ENCODE measurements at places on chromosomes 12 and 14. TPM values are rescaled to one million over a fixed set of nuclear protein-coding genes. Genes with fewer than 3 reads are reported as not detected.
A peak's percentile ranks its signal among the peaks of the same experiment; 100 is the strongest.

IL26 gene
- total RNA-seq = 0.53 TPM

ERG28 gene
- total RNA-seq = 15.5 TPM

TAS2R30 gene
- 2.8 TPM for total RNA-seq

MYF5 gene
- total RNA-seq = not detected

- no peak overlapping the region for H3K27ac ChIP-seq
- H3K36me3 ChIP-seq = no peaks in the 10 kb centered on the region
- H3K4me3 ChIP-seq = no peak overlapping the region
- no peak for DNase-seq
Observed at GRCh38 chr12:5966486-5967095, 21.5 kb upstream of the ANO2 start.

- peak; percentile 34 for DNase-seq
- peak overlapping the region; percentile 96 for H3K4me3 ChIP-seq
- no peaks in the 10 kb centered on the region for H3K27me3 ChIP-seq
- peaks cover 13% of the 10 kb centered on the region for H3K36me3 ChIP-seq
Observed at GRCh38 chr12:131929581-131930456, 743 bp downstream of the PUS1 start.

- no peaks in the 10 kb centered on the region for H3K36me3 ChIP-seq
- no peak for DNase-seq
- no peak overlapping the region for H3K27ac ChIP-seq
- no peak overlapping the region for H3K4me3 ChIP-seq
- no peaks in the 10 kb centered on the region for H3K27me3 ChIP-seq
Observed at GRCh38 chr14:81298122-81298521, 77.4 kb upstream of the GTF2A1 start.

DNA sequence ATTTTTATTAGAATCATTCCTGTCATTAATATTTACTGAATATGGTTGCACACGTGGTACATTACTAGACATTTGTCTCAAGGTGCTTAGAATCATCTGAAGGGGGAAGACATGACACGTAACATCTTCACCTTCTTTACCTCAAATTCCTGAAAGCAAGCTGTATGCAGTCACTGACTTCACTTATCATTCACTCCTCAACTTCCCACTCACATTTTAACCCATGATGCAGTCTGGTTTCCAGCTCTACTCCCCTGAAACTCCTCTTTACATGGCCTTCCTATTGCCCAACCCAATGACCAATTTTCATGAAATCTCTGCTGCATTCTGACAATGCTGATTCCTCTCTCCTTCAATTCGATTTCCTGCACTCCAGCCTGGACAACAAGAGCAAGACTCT, 5.8 kb upstream of the PSMC6 start:
- H3K4me3 ChIP-seq = no peak overlapping the region
- H3K4me1 ChIP-seq = peaks cover 25% of the 10 kb centered on the region
- no peak overlapping the region for H3K27ac ChIP-seq
- H3K27me3 ChIP-seq = no peaks in the 10 kb centered on the region

DNA sequence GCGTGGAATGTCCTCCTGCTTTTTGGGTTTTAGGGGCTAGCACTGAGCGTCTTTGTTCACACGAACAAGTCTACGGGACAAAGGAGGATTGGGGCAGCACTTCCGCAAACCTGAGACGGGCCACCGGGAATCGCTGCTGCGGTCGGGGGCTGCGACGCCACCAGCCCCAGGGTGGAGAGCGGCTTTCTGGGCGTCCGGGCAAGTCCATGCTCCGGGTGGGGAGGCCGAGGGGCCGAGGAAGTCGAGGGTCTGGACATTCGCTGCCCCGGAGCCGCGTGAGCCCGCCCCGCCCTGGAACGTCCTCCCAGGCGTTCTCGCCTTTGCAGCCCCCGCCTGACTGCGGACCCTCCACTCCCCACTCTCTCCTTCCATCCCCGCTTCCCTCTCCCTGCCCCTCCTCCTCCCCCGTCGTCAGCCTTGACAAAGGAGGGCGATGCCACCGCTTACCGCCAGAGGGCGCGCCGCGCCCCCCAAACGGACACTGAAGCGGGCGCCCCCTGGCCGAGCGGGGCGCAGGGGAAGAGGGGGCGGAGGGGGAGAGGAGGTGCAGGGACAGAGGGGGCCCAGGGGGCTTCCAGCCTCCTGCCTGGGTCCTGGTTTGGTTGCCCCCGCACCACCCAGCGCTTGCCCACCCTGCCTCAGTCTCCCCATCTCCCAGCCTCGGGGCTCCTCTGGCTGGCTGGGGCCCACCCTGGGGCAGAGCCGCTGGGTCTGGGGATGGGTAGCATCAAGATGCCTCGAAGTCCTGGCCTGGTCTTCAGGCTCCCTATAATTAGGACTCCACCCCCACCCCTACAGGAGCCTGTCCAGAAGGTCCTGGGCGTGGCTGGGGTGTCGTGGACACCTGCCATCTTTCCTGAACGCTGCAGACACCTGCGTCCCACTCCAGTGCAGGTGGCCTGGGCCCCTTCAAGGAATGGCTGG, 39.1 kb upstream of the INF2 start:
- no peak overlapping the region for H3K27ac ChIP-seq
- H3K4me3 ChIP-seq = no peak overlapping the region
- no peaks in the 10 kb centered on the region for H3K36me3 ChIP-seq
- DNase-seq = peak; percentile 77

DNA sequence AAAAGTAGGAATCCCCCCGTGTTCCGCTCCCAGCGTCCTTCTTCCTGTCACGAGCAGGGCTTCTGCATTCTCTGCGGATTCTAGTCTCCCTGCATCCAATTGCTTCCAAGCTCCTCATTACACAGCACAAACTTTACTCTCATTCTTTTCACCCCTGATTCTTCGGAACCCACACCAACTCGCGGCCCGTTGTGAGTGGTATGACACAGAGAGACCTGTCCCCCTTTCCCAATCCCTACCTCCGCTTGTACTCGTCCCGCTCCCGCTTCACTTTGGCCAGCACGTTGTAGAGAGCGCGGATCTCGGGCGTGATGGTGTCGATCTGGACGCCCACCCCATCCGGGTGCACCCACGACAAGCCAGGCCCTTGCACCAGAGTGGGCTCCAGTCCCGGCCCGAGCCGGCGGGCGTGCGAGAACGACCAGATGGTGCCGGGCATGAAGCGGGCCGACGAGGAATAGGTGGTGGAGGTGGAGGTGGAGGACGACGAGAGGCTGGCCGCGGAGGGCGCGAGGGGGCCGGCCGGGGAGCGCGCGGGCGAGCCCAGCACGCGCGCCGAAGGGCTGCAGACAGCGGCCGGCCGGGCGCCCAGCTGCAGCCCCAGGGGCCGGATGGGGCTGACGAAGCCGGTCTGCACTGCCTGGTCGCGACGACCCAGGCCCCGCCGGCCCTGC, 687 bp downstream of the IFFO1 start:
- H3K4me1 ChIP-seq = peaks cover 56% of the 10 kb centered on the region
- DNase-seq = peak; percentile 33
- peaks cover 13% of the 10 kb centered on the region for H3K36me3 ChIP-seq
- peak overlapping the region; percentile 87 for H3K4me3 ChIP-seq
- no peaks in the 10 kb centered on the region for H3K27me3 ChIP-seq

DNA sequence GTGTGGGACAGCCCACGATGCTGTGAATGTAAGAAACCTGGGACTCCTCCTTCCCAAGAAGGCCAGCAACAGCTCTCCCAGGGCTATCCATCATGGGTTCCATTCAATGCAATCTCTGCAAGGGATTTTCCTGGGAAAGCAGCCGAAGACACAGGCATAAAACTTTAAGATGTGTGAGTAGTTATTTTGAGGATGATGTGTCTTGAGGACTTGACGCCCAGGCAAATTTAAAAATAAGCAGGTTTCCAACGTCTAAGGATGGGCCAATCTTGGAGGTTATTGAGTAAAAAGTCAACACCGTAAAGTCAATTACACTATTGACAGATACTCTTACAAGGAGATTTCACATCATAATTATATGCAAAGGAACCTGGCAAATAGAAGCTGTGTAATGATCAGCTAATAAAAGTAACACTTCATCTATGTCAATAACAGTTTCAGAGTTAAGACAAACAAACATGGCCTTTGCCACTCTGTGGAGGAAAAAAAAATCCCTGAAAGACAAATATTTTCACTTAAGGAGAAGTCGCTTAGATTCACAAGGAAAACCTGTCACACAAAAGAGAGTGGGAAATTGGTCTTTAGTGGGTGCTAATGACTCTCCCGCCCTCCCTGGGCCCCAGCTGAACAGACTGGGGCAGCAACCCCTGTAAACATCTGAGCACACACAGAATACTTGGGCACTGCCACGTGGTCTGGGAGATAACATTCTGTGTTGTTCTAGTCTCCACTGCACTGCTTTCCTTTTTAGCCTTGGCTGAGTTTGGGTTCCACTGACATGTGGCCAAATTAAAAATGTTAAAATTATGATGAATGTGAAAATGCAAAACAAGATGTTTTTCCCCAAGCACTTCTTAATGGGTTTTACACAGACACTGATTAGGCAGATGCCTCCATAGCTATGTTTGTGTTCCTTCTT, 240.9 kb downstream of the FOXN3 start:
- peaks cover 15% of the 10 kb centered on the region for H3K4me1 ChIP-seq
- no peaks in the 10 kb centered on the region for H3K27me3 ChIP-seq
- no peak overlapping the region for H3K4me3 ChIP-seq
- no peak overlapping the region for H3K27ac ChIP-seq
- no peak for DNase-seq

GRCh38 chr12:52316701-52317100, 4.5 kb downstream of the KRT83 start:
- peaks cover 38% of the 10 kb centered on the region for H3K27me3 ChIP-seq
- no peaks in the 10 kb centered on the region for H3K36me3 ChIP-seq
- no peak overlapping the region for H3K27ac ChIP-seq
- no peak overlapping the region for H3K4me3 ChIP-seq

- H3K27ac ChIP-seq = no peak overlapping the region
- H3K4me3 ChIP-seq = no peak overlapping the region
- no peaks in the 10 kb centered on the region for H3K36me3 ChIP-seq
Observed at GRCh38 chr12:125528281-125528680, 463.0 kb downstream of the AACS start.

GRCh38 chr14:90675399-90675798, 140.8 kb downstream of the TTC7B start:
- DNase-seq = no peak
- no peak overlapping the region for H3K4me3 ChIP-seq
- H3K4me1 ChIP-seq = peaks cover 37% of the 10 kb centered on the region
- no peak overlapping the region for H3K27ac ChIP-seq
- no peaks in the 10 kb centered on the region for H3K27me3 ChIP-seq
- H3K36me3 ChIP-seq = no peaks in the 10 kb centered on the region

DNA sequence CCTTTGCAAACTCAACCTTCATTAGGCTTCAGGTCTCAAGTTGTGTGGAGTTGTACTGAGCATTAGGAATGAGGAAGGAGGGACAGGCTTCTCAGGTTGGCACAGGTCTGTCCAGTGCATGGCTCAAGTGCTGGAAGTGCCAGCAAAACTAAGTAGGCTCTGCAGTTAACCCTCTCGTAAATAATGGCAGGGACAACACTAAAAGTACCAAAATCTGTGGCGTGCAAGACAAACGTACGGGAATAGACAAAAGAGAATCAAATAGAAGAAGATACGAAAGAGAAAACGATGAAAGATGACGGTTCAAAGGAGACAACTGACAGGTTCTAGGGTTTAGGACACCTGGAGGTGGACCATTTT, 612 bp downstream of the TRAPPC6B start:
- peaks cover 45% of the 10 kb centered on the region for H3K4me1 ChIP-seq
- no peak for DNase-seq
- peak overlapping the region; percentile 92 for H3K4me3 ChIP-seq
- H3K27ac ChIP-seq = peak overlapping the region; percentile 92
- H3K27me3 ChIP-seq = no peaks in the 10 kb centered on the region
- H3K36me3 ChIP-seq = peaks cover 3% of the 10 kb centered on the region

- no peak overlapping the region for H3K4me3 ChIP-seq
- DNase-seq = no peak
- H3K4me1 ChIP-seq = no peaks in the 10 kb centered on the region
- no peaks in the 10 kb centered on the region for H3K27me3 ChIP-seq
- H3K36me3 ChIP-seq = no peaks in the 10 kb centered on the region
Observed at GRCh38 chr12:7046383-7047105, 14.0 kb upstream of the C1S start.

DNA sequence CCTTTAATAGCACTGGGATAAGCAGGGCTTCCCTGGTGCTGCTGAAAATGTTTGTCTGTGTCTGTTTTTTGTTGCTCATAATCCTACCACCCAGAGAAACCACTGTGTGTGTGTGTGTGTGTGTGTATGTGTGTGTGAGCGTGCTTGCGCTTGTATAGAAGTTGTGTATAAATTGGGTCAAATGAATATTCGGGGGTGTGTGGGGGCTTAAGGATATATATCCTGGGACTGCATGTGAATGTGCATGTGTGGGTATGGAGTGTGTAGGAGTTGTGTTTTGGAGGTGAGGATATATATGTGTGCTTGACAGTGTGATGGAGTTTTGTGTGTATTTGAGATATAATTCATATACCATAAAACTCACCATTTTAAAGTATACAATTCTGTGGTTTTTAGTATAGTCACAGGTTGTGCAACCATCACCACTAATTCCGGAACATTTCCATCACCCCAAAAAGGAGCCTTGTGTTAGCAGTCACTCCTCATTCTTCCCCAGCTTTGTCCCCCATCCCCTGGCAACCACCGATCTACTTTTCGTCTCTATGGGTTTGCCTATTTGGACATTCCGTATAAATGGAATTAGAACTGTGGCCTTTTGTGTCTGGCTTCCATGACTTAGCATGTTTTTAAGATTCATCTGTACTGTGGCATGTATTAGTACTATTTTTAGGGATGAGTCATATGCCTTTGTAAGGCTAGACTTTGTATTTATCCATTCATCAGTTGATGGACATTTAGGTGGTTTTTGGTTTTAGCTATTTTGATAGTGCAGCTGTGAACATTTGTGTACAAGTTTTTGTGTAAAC, 25.6 kb downstream of the TCTN1 start:
- H3K36me3 ChIP-seq = peaks cover 1% of the 10 kb centered on the region
- peaks cover 73% of the 10 kb centered on the region for H3K4me1 ChIP-seq
- H3K4me3 ChIP-seq = no peak overlapping the region

- no peaks in the 10 kb centered on the region for H3K27me3 ChIP-seq
- no peak for DNase-seq
- peaks cover 15% of the 10 kb centered on the region for H3K36me3 ChIP-seq
Observed at GRCh38 chr14:99229654-99230207, 42.3 kb downstream of the BCL11B start.

DNA sequence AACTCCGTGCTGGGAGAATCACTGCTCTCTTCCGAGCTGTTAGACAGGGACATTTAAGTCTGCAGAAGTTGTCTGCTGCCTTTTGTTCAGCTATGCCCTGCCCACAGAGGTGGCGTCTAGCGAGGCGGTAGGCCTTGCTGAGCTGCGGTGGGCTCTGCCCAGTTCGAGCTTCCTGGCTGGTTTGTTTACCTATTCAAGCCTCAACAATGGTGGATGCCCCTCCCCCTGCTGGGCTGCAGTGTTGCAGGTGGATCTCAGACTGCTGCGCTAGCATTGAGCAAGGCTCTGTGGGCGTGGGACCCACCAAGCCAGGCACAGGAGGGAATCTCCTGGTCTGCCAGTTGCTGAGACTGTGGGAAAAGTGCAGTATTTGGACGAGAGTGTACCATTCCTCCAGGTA, 43.7 kb downstream of the GPR137C start:
- H3K4me1 ChIP-seq = no peaks in the 10 kb centered on the region
- H3K27me3 ChIP-seq = no peaks in the 10 kb centered on the region
- no peak overlapping the region for H3K4me3 ChIP-seq
- peaks cover 5% of the 10 kb centered on the region for H3K36me3 ChIP-seq
- no peak for DNase-seq
- H3K27ac ChIP-seq = no peak overlapping the region

Data from activated T-cell treated with anti-CD3 and anti-CD28 coated beads, Interleukin-2, amount 50 U/mL, for 72 hours (primary cell).